ENCODE measurements at places on chromosomes 6 and 20. TPM values are rescaled to one million over a fixed set of nuclear protein-coding genes. Genes with fewer than 3 reads are reported as not detected.

The CCN5 gene
- 109 TPM for total RNA-seq

The EEF1E1 gene
- total RNA-seq = 32.3 TPM

The OOEP gene
- total RNA-seq = not detected

The WFDC2 gene
- total RNA-seq = not detected

The IMPG1 gene
- total RNA-seq = 0.06 TPM

The UBD gene
- total RNA-seq = 0.47 TPM

The ADAM33 gene
- total RNA-seq = 1.6 TPM

GRCh38 chr6:127462376-127462775 lies 3.2 kb upstream of the KIAA0408 start:
- DNase-seq = no peak

DNA sequence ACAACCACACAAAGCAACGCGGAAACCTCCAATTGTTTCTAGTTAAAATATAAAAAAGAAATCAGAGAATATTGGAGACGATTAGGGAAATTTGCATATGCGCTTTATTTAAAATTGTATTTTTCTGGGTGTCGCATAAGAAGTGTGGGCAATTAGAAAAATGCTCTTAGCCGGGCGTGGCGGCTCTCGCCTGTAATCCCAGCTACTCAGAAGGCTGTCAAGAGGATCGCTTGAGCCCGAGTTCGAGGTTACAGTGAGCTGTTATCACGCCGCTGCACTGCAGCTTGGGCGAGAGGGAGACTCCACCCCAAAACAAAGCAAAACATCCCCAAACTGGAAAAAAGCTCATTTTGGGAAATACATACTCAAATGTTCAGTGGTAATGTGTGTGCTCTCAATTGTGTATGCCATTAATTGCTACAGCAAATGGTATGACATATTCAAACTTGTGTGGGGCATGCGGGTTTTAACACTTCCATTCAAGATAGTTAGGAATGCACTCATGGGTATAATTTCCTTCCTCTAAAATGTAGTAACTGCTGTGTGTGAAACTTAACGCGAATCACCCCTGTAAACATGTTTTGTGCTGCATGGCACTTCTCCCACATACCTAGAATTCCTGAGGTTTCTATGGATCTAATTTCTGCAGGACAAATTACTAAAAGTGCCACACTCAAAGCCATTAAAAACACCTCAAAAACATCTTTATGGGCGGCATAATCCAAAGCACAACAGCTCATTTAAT lies 54.7 kb upstream of the HFE start:
- peak; percentile 34 for DNase-seq

GRCh38 chr20:17850684-17851026 lies 117.9 kb downstream of the SNX5 start:
- no peak for DNase-seq

- no peak for DNase-seq
Measured at GRCh38 chr6:130980310-130981032, 82.6 kb downstream of the EPB41L2 start.

GRCh38 chr6:93341900-93342613 lies 77.3 kb downstream of the EPHA7 start:
- DNase-seq = no peak

- no peak for DNase-seq
Measured at GRCh38 chr6:1113916-1114540, 197.9 kb upstream of the FOXQ1 start.

- DNase-seq = no peak
Measured at GRCh38 chr6:105591053-105591452, 188.2 kb upstream of the PREP start.

DNA sequence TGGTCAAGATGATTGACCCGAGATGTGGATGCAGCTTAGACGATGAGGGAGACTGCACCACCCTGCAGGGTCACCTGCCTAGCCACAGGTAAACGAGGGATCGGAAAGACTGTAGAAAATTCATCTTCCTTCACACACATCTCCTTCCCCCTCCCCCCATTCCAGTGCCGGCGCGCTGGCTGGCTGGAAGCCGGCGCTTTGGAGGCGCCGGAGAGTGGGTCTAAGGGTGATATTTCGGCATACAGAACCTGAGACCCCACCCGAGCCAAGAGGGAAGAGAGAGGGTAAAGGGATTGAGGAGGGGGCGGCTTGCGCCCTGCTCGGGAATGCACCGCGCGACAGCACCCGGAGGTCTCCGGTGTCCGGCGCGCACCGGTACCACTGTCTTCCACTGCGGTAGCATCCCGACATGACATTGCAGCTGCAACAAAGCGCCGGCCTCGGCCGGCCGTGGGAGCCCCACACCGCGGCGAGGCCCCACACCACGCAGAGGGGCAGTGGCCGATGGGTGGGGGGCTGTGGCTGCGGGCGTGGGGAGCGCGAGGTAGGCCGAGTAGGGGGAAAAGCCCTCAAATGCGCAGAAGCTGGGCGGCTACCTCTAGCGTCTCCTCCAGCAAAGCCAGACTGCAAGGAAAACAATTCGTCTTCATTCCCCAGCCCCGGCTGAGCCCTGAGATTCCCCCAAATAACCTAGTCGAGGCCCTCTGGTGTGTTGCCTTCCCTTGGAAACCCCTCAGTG lies 984 bp downstream of the TNFRSF21 start:
- DNase-seq = no peak

- no peak for DNase-seq
Measured at GRCh38 chr6:23511817-23512216, 614.2 kb upstream of the NRSN1 start.

- no peak for DNase-seq
Measured at GRCh38 chr6:137352859-137353258, 133.7 kb upstream of the IFNGR1 start.

GRCh38 chr20:25600632-25601031 lies 15.3 kb upstream of the NINL start:
- no peak for DNase-seq

DNA sequence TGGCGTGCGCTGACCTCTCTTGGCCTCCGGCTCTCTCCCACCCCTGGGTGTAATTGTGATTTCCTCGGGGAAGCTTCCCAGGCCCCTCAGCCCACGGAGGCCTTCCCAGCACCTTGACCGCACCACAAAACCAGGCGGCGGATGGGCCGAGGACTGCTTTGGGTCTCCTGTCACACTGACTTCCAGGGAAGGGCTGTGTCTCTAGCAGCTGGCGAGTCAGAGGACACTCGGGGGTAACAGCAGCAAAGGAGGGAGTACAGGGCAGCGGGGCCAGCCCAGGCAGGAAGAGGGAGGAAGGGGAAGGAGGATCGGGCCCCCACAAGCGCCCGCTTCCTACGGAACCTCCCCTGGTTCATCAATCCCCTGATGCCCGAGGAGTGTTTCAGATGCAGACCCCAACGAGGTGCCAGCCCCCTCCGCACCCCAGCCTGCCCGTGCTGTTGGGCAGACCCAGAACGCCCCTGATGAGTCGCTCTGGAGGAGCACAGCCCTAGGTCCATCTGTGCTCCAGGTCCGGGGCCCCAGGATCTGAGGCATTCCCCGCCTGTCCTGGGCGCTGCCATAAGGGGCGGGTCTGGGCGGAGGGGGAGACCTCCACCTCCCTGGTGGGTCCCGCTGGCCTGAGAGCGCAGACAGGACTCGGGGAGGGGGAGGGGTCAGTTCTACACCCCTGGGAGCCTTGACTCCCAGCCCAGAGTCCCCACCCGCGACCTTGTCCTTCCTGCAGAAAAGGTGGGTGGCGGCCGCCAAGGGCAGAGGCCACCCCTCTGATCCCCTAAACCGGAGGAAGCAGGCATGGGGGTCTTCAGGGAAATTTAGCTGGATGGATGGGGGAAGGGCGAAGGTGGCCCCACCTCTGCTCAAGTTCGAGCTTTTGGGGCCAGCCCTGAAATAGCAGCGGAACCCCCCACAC lies 956 bp downstream of the CHRNA4 start:
- no peak for DNase-seq

DNA sequence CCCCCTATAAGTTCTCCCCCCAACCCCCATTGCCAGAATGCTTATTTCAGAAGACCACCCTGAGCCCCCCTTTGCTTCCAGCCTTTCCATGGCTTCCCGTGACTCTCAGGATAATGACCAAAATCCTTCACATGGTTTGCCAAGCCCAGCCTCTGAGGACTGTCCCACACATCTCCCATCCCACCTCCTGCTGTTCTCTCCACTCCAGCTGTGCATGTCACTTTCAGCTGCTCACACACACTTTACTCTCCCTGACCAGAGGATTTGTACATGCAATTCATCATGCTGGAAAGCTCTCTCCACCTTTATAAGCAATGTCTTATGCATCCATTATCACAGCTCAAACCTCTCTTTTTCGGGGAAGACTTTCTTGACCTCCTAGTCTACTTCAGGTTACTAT lies 164.2 kb downstream of the PRL start:
- DNase-seq = no peak

DNA sequence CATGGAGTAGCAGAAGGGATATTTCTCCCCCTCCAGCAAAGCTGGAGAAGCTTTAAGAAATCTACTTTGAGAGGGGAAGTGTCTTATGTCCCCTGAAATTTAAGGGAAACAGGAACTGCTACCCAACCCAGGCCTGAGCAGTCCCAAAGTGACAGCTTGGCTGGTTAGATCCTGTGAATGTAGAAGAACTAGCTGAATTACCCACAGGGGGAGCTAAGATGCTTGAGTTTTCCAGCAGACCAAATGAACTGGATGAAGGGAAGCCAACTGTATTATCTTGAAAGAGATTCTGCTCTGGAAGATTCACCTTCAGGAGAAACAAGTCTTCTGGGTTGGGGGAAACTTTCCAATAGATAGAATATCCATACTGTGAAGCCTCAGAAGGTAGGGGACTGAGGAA lies 303.3 kb upstream of the MMS22L start:
- no peak for DNase-seq

- DNase-seq = no peak
Measured at GRCh38 chr20:4774207-4774606, 52.5 kb downstream of the PRND start.

DNA sequence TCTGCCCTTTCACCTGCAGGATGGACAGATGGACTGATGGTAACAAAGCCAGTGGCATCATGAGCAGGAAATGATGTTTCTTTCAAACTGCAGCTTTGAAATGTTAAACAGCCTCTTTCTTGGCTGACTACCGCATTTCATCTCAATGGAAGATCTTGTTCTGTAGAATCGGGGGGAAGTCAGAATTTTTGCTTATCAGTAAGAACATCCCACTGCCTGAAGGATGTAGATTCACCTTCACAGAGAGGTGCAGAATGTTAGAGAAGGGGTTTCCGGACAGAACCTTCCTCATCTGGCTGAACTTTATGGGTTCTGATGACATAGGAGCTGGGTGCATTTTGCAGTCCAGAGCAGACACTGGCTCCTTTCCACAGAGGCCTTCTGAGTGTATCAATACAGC lies 32.7 kb downstream of the GGTLC1 start:
- no peak for DNase-seq

DNA sequence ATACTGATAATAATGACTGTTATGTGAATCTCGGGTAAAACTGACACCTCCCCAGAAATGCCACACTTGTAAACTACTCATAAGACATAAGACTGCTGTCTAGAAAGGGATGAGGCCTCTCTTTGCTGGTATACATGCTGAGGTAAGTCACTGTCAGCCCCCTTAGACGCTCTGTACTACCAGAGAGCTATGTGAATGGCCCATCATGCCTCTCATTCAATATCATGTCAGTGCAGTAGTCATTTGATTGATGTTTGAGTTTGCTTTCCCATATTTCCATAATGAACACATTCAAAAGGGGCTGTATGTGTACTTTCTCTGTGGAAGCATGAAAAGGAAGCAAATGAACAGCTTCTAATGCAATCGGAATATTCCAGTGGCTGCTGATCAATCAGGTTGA lies 119.4 kb upstream of the AGPAT4 start:
- no peak for DNase-seq

DNA sequence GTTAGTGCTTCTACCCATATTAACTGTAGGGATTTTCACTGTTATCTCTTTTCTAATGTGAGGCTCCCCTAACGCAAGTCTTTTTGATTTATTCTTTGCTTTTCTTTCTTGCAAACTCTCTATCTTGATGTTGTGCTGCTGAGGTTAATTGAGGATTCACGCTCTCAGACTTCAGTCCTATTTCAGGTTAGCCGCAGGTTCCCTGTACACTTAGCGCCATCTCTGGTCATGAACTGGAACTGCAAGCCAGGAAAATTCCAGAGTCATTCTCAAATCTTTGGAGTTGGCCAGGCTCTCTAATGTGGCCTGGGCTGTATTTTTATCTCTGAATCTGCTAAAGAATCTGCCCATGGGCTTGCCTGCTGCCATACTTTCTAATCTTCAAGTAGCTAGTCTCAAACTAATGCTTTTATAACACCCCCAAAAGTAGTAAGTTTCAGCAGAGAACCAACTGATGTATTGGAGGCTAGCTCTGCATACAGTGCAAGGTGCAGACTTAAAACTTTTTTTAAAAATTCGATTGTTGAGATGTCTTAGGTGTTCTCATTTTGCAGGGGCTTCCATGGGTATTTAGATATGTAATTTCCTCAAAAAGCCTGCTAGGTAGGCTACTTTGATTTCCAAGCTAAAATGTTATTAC lies 91.1 kb upstream of the OPRM1 start:
- DNase-seq = peak; percentile 16

DNA sequence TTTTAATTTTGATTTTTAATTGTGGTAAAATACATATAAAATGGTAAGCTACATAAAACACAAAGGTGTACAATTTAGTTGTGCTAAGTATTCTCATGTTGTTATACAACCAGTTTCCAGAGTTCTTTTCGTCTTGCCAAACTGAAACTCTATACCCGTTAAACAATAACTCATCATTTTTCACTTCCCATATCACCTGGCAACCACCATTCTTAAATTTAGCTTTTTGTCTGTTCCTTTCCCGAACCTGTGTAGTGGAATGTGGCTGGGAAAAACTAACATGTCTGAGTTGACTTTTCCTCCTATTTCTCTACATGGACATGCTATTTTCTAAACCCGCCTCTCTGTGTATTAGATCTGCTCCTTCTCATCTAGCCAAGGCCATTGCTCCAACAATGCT lies 27.6 kb downstream of the RPRD1B start:
- DNase-seq = no peak

GRCh38 chr6:34771727-34772126 lies 14.4 kb downstream of the SNRPC start:
- DNase-seq = no peak

Measured in adrenal gland (tissue), 19 donors.